CD4-positive, alpha-beta memory T cell (primary cell): ENCODE measurements at places on chromosomes 3 and 15. TPM values are rescaled to one million over a fixed set of nuclear protein-coding genes. Genes with fewer than 3 reads are reported as not detected.

DNA sequence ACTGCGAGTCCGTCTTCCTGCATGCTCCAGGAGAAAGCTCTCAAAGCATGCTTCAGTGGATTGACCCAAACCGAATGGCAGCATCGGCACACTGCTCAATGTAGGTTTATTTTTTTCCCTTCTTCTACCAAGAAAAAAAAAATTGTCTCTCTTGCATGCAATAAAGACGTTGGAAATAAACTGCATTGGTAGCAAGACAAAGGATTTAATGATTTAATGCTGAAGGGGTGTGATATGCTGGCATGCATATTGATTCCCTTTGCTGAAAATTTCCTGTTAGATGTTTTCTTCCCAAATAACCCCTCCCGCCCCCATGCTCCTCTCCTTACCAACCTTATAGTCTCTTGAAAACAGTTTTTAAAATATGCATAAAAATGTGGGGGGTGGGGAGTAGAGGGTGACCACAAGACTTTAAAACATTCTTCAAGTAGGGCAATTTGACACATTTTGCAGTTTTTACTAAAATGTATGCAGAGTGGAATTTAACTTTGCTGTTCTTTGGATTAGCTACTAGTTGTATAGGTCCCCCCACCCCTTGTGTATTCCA lies 799 bp downstream of the RARB start:
- no peak for DNase-seq

The MAP6D1 gene
- total RNA-seq = 3.1 TPM

The DNAJC19 gene
- total RNA-seq = 59.7 TPM

The TMCO5A gene
- not detected for total RNA-seq

The IL16 gene
- 400 TPM for total RNA-seq

The CLSTN2 gene
- not detected for total RNA-seq

DNA sequence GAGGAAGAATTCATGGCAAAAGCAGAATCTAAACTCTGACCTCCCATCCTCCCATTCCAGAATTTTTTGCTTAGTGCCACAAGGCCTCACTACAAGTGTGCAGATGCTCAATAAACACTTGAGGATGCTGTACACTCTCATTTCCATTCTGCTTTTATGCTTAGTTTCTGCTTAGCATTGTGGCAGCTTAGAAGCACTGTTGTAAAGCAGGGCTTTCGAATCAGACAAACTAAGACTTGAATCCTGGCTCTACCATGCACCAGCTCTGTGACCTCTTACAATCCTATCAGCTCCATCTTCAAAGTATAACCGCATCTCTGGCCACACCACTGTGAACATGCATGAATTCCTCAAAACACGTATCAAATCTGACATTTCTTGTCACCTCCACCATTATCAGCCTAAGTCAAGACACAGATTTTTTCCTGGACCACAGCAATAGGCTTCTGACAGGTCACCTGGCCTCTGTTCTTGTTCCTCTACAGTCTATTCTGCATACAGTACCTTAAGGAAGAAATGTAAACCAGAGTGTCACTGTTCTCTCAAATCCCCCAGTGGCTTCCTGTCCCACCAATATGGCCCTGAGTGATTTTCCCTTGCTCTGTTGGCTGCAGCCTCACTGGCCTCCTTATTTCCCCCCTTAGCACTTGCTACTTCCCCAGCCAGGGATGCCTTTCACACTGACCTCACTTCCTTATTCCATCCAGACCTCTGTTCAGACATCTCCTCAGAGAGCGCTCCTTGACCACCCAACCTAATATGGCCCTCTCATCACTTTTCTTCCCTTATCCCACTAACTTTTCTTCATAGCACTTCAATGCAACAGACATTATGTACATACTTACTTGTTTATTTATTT lies 8.1 kb upstream of the PHC3 start:
- DNase-seq = no peak

The SH3GL3 gene
- total RNA-seq = not detected

The ZNF197 gene
- 18.0 TPM for total RNA-seq

GRCh38 chr3:172192830-172193415 lies 153.5 kb downstream of the FNDC3B start:
- DNase-seq = no peak

The TRPM1 gene
- not detected for total RNA-seq

DNA sequence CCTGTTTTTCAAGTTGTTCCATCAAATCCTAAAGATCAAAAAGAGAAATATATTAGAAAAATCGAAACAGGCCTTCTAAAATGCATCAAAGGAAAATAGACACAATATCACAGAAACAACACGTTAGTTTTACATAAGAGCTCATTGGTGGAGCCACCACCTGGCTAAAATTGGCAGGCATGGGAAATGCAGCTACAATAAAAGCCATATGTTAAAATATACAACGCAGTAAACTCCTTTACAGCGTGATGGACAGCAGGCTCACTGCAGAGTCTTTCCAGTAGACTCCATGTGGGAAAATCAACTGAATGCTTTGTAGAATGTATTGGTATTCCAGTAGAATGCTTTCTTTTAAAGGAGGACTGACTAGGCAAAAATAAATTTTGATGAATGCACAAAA lies 40.9 kb upstream of the MYO5C start:
- DNase-seq = no peak

- no peak for DNase-seq
These were observed 31.6 kb downstream of the LRIG1 start for GRCh38 chr3:66469220-66469640.

DNA sequence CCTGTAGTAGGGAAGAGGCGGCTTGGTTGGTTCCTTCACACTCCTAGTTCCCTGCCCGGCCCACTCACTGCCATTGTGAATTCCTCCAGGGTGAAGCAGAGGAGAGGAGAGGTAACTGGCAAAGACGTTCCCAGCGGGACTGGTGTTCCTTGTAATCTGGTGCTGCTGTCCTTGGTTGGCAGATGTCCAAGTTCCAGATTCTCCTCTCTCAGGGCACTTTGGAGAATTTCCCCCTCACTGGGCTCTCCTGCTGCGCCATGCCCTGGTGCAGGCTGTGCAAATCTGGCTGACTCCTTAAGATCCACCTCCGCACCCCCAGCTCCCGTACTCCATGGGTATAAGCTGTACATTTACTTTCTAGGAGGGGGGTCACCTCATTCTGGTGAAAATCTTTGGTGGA lies 37.3 kb downstream of the THSD4 start:
- no peak for DNase-seq

DNA sequence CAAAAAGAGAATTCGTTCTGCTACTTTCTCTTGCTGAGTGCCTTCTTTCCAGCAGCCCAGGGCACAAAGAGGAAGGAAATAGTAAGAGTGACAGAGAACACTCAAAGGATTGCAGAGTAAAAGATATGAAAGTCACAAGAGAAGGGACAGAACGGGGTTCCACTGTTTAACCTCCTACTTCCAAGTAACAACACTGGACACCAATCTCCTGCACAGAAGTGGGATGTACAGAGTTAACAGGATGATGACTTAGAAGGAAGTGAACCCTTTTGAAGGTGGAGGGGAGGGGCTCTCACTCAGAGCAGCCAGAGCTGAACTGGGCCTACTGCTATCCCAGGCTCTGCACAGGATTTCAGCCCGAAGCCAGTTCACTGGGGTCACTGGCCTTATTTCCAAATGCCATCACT lies 130.1 kb upstream of the PRICKLE2 start:
- no peak for DNase-seq

DNA sequence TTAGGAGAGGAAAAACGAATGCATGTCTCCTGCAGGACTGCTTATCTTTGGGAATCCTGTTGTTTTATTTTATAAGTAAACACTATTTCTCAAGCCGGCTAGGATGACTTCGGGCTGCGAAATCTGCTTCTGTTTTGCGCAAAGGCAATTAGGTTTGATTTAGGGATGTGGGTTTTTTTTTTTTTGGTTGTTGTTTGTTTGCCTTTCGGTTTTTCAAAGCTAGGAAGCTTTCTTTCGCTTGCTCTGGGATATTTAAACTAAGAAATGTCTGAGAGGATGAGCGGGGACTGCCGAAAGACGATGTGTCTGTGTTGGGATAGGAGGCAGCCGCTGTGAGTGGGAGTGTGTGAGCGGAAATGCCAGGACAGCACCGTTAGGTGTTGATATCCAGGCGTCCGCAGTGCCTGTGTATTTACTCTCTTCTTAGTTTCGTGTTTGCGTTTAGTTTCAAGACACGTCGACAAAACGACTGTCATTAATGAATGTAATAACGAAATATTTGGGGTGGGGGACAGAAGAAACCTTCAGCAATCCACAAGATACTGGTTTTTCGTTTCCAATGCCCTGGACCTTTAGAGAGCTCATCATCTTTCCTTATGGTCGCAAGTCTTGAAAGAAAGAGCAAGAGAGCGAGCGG lies 604 bp downstream of the ISL2 start:
- DNase-seq = peak; percentile 32

The APBA2 gene
- 52.4 TPM for total RNA-seq

DNA sequence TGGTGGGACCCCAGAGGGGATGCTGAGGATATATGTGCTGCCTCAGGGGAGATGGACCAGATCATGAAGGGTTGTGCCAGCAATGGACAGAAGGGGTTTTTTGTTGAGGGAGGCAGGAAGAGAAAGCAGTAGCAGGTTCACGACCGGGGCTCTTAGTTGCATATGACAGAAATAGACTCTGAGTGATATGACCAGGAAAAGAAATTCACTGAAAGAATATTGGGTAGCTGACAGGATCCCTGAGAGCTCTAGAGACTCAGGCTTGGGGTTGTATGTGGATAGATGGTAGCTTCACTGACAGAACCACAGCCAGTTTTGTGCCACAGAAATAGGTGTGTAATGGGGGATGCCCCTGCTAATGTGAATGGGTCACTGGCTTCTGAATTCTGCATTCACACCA lies 241.6 kb downstream of the ZNF621 start:
- DNase-seq = no peak

GRCh38 chr15:68644083-68644904 lies 65.5 kb downstream of the CORO2B start:
- no peak for DNase-seq

DNA sequence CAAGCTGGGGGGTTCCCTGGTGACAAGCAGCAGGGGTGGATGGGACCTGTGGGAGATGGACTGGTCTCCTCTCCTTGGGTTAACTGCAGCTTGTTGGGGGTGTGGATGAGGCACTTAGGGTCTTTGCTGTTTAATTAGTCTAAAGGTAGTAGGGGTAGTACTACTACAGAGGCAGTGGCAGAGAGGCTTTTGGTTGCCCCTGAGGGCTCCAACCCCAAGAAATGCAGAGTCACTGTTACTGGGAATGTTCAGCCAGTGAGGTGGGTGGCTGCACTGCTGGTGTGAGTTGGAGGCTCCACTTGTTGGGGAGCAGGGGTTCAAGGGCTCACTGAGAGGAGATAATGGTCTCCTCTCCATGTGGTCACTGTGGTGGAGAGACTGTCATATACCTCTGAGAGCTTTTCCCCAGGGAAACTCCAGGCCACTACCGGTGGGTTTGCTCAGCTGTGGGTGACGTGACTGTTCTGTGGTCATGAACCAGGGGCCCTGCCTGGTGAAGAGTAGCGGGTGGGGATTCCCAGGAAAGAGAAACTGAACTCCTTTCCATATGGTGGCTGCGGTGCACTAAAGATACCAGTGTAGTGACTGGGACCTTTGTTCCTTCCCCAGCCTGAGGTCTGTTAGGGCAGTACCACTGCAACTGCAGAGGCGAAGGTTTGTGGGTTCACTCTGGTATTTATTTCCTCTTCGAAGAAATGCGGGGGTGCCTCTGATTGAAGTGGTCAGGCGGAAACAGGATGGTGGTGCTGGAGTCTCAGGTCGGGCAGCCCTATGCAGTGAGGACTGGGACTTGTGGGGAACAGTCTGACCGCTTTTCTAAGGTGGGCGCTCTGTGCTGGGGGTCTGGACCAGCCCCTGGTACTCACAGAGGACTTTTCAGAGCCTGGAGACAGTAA lies 68.9 kb upstream of the TNFSF10 start:
- peak; percentile 77 for DNase-seq

GRCh38 chr15:64232400-64232799 lies 69.6 kb upstream of the PPIB start:
- no peak for DNase-seq

GRCh38 chr15:80309769-80310384 lies 57.9 kb upstream of the CTXND1 start:
- DNase-seq = no peak

The DVL3 gene
- 46.4 TPM for total RNA-seq

The FBXW12 gene
- not detected for total RNA-seq

GRCh38 chr15:83276661-83277060 lies 7.8 kb downstream of the BNC1 start:
- no peak for DNase-seq

The HRG gene
- not detected for total RNA-seq

- no peak for DNase-seq
These were observed 2.9 kb upstream of the RPS17 start for GRCh38 chr15:82543160-82543559.

- DNase-seq = no peak
These were observed 99.2 kb downstream of the CACNA1D start for GRCh38 chr3:53593611-53594010.

The RGMA gene
- not detected for total RNA-seq

- peak; percentile 40 for DNase-seq
These were observed 111.4 kb downstream of the DLG1 start for GRCh38 chr3:197186887-197187588.

DNA sequence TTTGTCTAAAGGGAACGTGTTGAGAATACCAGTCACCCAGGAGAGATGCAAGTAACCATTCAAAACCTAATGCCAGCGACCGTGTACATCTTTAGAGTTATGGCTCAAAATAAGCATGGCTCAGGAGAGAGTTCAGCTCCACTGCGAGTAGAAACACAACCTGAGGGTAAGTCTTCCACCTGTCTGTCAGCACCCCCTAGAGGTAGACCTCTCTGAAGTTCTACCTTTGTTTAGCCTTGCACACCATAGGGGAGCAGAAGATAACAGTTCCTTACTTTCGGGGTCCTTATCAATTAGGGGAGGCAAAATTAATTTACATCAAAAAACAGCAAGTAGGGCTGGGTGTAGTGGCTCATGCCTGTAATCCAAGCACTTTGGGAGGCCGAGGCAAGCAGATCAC lies 124.4 kb downstream of the HCN4 start:
- DNase-seq = peak; percentile 14

The USP50 gene
- total RNA-seq = not detected

GRCh38 chr3:138360869-138361525 lies 12.6 kb downstream of the MRAS start:
- no peak for DNase-seq

DNA sequence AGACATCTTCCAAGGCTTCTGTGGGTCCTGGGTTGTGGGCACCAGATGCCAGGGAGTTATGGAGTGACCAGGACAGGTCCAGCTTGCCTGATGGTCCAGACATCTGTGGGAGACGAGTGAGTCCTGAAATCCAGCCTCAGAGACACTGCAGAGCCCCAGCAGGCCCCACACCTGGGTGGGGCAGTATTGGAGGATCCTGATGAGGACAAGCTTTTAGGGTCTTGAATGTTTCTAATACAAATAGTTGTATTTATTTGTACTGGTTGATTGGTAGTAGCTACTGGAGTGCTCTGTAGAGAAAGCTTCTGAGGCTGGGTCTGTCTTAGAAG lies 67.5 kb upstream of the PRR23C start:
- DNase-seq = no peak

The HTR3E gene
- total RNA-seq = not detected

- no peak for DNase-seq
These were observed 881.4 kb downstream of the DIPK2A start for GRCh38 chr3:144852999-144853398.
